ENCODE measurements at places on chromosomes 6 and 20. TPM values are rescaled to one million over a fixed set of nuclear protein-coding genes. Genes with fewer than 3 reads are reported as not detected.

TSBP1 gene
- not detected for total RNA-seq

C2 gene
- 21.8 TPM for total RNA-seq

TRAPPC3L gene
- total RNA-seq = not detected

ALDH5A1 gene
- total RNA-seq = 6.0 TPM

RGS19 gene
- 15.6 TPM for total RNA-seq

PI16 gene
- total RNA-seq = 7.5 TPM
